Activated CD8-positive, alpha-beta memory T cell treated with anti-CD3 and anti-CD28 coated beads for 1 hour (primary cell): ENCODE measurements at places on chromosomes 3 and 15.

- DNase-seq = no peak
These were observed 69.8 kb upstream of the SLC4A7 start for GRCh38 chr3:27553886-27554540.

DNA sequence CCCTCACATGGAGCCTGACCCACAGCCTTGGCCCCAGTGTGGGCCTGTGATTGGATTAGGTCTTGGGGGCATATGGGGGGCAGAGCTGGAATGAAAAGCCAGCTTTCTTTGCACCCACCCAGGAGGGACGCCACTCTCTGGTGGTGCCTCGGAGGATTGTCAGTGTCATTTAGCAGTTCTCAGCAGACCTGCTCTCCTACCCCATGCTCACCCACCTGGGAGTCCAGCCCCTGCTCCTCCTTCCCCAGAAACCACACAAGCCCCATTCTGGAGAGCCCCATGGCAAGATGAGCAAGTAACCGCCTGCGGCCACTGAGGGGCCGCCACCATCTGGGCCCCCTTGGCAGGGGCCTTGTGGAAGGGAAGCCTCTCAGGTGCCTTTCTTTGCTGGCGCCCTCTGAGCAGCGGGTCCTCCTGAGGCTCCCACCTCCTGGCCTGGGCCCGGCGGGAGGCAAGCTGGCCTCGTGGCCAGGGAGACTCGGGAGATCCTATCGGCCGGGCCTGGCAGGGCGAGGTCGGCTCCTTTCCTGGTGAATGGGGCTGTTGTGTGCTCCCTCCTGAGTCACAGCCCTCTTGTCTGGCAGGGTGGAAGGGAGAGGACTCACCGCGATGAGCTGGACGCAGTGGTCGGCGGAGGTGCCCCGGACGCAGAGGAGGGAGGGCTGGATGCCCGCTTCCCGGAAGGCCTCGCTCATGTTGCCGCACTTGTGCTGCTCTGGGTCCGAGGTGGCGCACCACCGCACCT lies 2.3 kb downstream of the MELTF start:
- DNase-seq = no peak

- no peak for DNase-seq
These were observed 251.4 kb upstream of the TGFBR2 start for GRCh38 chr3:30354972-30355371.

- DNase-seq = no peak
These were observed 67.6 kb upstream of the GCNT3 start for GRCh38 chr15:59543721-59544547.

DNA sequence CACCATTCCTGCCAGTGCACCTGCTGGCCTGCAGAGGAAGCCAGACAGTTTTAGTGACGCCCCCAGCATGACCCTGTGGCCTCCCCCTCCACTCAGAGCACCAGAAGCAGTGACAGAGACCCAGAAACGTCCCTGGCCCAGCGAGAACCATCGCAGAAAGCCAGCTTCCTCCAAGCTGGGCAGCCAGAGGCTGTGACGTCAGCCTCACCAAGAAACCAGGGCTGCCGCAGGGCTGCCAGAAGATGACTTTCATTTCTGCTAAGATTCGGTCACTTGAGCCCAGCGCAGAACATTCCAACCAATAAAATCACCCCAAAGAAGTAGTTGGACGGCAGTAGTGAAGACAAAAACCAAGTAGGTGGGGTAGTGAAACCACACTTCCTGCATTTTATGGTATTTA lies 29.6 kb upstream of the RPL32 start:
- no peak for DNase-seq

GRCh38 chr15:70258369-70259027 lies 160.8 kb upstream of the TLE3 start:
- DNase-seq = no peak

DNA sequence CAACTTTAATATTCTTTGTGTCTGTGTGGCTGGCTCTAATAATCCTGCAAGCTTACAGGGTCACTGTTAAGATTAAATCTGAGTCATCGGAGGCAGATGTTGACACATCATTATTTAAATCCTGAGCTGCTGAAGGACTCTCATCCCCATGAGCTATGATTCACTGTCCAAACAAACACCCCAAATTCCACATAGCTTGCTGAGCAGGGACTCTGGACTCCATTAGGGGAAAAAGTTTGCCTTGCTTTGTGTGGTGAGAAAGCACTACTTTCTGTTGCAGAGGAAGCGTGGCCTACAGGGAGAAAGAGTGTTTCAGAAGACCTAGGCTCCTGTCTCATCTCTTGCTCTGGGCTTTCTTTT lies 213.7 kb downstream of the PDCD6IP start:
- no peak for DNase-seq

GRCh38 chr15:87939848-87940457 lies 316.6 kb downstream of the NTRK3 start:
- no peak for DNase-seq

DNA sequence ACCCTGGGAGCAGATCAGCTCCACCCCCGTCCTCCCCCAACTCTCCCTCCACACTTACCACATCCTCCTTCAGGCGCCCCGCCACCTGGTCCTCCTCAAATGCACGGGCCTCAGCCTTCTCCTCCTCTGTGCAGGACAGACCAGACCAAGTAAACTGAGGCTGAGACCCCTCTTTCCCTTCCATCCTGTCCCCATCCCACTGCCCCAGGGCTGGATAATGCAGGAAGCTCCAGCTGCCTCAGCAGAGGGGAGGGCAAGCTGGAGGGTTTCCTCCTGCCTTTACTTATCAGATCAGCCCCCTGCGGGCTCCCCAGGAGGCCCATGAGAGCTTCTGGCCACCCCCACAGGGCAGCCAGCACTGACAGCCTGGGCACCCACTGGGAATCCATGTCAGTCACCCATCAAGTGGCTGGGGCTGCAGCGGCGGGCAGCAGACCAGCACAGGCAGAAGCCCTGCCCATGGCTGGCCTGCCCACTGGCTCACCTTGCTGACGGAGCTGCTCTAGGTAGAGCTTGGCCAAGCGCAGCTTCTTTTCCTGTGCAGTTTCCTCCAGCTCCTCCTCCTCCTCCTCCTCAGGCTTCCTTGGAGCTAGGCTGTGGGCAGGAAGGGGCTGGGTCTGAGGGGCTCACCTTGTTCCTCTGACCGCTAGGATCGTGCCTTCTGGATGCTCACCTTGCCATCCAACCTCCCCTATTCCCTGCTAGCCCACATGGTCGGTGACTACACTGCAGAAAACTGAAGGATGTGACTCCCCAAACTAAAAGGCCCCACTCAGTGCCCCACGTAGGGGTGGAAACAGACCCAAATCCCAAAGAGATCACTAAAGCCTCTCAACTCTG lies 3.9 kb downstream of the RRP9 start:
- no peak for DNase-seq
